Choroid plexus epithelial cell (primary cell): ENCODE measurements at places on chromosomes 13 and 19.

GRCh38 chr13:31440132-31440531, 240.4 kb downstream of the B3GLCT start:
- DNase-seq: no peak

- DNase-seq: peak; percentile 21
Observed at GRCh38 chr13:85659493-85659892, 139.7 kb downstream of the SLITRK6 start.

DNA sequence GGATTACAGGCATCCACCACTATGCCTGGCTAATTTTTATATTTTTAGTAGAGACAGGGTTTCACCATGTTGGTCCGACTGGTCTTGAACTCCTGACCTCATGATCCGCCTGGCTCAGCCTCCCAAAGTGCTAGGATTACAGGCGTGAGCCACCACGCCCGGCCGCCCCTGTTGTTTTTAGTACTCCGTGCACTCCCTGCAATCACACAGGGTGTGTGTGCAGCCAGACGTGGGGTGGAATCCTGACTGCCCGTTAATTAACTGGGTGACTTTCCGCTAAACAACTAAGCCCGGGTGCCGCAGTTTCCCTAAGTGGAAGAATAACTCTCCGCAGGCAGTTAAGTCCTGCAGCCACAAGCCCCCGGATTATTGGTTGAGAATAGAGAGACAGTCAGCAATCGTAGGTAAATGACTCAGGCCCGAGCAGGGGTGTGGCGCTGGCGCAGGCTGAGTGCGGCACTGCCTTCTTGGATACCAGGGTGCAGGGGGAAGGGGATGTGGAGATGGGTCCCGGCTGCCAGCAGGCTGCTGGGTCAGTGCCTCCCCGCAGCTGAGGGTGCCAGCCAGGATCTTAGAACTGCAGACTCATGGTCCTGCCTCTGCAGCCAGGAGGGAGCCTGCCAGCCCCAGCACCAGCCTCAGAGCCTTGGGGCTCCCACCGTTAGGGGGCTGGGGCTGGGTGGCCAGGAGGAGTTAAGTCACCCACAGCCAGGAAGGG, 6.1 kb upstream of the FXYD3 start:
- no peak for DNase-seq

DNA sequence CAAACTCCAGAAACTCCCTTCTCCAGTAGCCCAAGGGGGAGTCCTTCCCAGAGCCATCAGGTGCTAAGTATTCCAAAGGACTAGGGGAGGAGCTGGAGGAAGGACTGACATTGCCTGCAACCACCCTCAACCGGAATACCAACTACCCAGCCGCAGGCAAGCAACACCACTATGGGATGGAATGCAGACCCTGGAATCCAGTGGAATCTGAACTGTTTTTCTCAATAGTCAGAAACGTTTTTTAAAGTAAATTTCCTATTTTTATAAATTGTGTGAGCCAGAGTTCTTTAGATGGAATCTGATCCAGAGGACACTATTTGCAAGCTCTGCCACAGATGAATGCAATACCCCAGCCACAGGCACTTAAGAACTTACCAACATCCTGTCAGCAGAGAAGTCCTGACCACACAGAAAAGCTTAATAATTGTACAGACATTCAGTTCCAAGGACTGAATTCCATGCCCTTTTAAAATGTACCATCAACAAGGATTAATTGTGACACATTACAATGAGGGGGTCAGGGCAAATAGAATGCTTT, 92.1 kb downstream of the USP12 start:
- peak; percentile 77 for DNase-seq

GRCh38 chr13:23953860-23954512, 56.7 kb upstream of the C1QTNF9B start:
- no peak for DNase-seq
